ENCODE measurements at places on chromosomes 2 and 18.

DNA sequence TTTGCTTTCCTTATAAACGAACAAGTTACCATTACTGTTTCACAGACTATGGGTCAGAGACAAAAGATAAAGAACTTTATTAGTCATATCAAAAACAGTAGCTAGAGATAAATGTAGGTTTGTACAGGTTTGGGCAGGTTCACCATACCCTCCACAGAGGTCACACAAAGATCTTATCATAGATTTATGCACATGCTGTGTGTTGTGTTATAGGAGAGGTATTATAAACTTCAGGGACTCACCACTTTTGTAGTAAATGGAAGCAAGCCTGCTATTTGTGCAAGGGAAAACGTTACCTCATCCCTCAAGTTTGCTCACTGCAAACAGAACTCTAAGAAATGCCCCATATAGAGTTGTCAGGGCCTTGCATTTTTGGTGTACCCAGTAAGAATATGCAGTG lies 584.5 kb upstream of the LRRTM1 start:
- DNase-seq = no peak

DNA sequence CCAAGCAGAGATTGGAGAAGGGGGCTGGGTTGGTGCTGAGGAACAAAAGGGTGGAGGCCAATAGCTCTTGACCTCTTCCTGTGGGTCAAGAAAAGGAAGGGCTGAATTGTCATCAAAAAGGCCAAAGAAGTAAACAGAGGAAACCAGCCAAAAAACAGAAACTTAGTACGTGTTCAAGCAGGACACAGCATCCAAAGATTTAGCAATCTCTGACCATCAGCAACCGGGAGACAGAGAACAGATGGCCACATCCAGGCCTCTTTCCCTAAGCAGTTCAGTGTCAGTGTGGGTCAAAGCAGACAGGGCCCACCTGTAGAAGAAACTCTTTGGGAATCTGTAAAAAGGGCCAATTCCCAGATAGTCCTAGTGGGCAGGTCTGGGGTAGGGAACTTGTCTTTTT lies 2.9 kb downstream of the DNPEP start:
- DNase-seq = no peak

DNA sequence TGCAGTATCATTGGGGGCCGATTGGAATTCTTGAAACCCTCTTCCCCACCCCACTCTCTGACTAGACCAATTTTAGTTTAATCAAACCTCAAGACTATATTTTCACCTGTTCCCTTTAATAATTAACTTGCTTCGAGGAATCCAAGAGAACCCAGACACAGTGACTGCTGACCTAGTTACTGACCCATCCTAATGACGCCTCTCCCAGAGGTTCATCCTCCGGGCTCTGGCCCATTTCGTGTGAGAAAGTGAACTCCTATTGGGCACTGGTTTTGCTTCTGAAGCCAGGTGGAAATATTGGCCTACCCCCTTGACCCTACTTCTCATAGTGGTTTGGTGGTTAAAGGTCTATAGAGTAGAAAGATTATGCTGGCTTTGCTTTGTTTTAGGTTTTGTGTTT lies 39.9 kb downstream of the RPL37A start:
- DNase-seq = no peak

GRCh38 chr2:100268986-100269385 lies 53.3 kb downstream of the LONRF2 start:
- DNase-seq = no peak

DNA sequence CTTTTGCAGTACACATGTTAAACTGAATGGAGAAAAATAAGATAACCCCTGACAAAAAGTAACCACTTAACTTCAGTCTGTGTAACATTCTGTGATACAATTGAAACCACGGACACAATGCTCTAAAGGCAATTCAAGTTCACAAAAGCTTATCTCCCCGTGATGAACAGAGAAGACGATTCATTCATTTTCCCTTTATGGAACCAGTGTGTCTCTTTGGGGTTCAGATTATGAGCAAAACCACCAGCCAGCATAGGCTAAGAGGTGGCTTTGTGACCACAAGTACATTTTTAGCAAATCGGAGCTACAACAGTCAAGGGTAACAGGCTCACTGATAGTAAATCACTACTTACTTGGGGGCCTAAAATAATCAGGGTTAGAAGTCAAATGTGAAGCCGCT lies 120.6 kb upstream of the SMAD7 start:
- no peak for DNase-seq

GRCh38 chr2:142843731-142844130 lies 33.7 kb upstream of the KYNU start:
- DNase-seq = no peak

- no peak for DNase-seq
These were observed 151.7 kb upstream of the L3MBTL4 start for GRCh38 chr18:6566338-6566911.

DNA sequence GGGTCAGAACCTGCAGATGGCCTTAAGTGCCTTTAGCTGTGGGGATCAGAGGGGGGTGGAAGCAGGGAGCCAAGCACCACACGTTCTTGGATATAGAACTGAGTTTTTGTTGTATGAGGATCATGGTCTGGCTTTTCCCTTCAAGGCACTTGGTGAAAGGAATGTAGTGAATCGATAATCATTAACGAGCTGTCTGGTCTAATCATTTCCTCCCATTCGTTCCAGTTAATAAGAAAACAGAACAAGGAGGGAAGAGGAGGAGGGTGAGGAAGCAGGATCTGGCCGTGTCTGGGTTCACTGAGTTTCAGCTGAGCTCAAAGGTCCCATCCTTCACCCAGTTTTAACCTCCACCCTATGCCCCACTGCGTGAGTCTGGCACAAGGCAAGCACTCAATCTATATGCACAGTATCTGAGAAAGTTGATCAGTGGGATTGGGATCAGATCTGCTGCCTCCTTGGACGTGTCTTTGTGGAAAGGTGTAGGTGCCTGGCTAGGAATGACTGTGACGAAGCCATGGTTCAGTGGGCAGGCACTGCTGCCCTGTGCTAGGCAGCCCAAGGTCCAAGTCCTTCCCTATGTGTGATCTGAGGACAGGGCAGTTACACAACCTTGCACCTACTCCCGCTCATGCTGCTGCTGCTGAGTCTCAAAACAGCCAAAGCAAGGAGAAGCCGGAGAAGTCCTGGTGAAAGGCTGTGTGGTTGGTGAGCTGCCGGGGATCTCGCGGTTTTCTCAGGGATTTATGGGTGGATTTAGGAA lies 54.8 kb downstream of the GALNT14 start:
- DNase-seq = no peak

DNA sequence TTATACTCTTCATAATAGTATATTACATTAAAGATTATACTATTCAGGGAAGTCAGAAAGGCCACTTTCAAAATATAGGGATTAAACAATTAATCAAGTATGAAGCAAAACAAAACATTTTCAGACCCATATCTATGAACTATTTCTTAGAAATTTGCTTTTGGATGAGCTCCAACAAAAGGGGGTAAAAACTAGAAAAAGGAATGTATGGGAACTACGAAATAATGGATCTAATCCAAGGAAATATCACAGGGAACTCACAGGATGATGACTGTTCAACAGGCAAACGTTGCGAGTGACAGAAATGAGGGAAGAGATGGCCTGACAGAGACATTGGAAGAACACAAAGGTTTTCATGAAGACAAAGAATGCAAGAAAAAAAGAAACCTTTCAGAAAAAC lies 27.9 kb downstream of the G6PC2 start:
- no peak for DNase-seq

DNA sequence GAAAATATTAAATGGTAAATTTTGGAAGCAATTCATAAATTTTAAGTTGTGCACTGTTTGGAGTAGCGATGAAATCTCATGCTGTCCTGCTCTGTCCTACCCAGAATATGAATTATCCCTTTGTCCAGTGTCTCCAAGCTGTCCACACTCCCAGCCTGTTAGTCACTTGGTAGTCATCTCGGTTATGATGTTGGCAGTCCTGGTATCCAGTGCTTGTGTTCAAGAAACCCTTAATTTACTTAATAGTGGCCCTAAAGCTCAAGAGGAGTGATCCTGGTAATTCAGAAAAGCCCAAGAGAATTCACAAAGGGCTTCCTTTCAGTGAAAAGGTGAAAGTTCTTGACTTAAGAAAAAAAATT lies 71.8 kb upstream of the STAM2 start:
- DNase-seq = no peak

DNA sequence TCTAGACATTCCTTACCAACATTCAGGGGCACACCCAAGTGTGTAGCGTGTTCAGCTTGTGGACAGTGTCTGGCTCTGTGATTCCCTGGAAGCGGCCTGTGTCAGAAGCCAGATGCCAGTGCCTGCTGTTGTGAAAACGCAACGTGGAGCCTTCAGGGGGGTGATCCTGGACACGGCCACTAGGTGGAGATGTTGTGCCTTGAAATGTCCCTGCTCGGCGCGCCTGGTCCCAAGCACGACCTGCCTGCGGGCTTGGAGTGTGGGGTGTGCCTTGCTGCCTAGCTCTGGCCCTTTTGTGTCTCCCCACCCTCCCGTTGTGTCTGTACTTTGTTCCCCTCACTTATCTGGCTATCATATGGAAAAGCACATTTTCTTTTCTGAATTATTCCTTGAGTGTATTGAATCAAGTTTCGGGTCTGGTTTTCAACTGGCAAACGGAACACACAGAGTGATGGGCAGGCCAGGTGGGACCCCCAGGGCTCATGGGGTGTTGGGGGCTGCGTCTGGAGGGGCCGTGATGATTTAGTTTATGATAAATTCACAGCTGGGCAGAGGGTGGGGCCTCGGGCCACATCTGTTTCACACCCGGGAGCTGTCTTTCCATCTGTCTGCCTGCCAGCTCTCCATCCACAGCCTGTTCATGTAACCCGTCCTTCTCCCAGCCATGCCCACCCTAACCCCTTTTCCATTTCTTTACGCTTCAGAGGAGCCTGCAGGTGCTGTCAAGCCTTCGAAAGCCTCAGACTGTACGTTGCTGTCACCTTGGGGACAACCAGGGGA lies 95.5 kb downstream of the DYSF start:
- DNase-seq = peak; percentile 20

GRCh38 chr2:56753182-56753581 lies 569.4 kb downstream of the CCDC85A start:
- DNase-seq = no peak

GRCh38 chr2:118047380-118047826 lies 33.5 kb upstream of the CCDC93 start:
- DNase-seq = no peak

GRCh38 chr2:106572541-106573450 lies 85.6 kb downstream of the CD8B2 start:
- DNase-seq = no peak

GRCh38 chr18:62883937-62884735 lies 168.8 kb downstream of the PHLPP1 start:
- no peak for DNase-seq

DNA sequence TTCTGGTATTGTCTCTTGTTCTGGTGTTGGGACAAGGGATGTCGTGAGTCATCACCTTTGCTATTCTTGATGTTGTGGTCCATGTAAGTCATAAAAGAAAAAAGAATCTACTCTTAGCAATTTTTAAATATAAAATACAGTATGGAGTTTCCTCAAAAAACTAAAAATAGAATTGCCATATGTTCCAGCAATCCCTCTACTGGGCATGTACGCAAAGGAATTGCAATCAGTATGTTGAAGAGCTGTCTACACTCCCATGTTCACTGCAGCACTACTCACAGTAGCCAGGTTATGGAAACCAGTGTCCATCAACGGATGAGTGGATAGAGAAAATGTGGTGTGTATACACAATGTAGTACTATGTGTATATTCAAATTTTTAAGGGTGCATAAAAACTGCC lies 10.9 kb upstream of the GNAL start:
- no peak for DNase-seq

- DNase-seq = no peak
These were observed 47.3 kb upstream of the FZD7 start for GRCh38 chr2:201986463-201986735.

GRCh38 chr2:67456428-67456827 lies 59.3 kb downstream of the ETAA1 start:
- DNase-seq = no peak

DNA sequence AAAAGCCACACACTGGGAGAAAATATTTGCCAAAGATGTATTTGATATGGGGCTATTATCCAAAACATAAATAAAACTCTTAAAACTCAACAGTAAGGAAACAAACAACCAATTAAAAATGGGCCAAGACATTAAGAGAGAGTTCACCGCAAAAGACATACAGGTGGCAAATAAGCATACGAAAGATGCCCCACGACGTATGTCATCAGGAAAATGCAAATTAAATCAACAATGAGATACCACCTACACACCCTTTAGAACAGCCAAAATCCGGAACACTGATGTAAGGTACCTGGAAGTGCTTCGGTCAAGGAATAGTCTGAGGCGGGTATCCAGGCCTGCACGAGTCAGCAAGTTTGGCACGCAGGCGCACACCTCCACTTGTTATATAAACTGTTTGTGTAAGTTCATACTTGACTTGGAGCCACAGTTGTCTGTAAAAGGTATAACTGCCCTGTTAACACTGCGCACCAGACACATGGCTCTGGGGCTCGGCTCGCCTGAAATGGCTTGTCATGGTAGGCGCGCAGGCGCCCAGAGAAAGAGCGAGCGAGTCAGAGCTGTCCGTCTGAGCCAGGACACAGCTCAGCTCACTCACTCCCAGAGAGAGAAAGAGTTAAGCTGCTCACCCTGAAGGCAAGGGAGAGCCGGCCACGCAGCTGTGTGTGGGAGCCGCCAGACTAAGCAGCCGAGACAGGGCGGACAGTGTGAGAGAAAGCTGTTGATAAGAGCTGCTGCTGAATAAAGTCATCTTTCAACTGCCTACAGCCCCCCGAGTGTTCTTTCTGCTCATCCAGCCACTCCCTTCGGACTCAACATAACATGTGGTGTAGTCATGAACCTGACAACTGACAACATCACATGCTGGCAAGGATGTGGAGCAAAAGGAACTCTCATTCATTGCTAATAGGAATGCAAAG lies 87.3 kb downstream of the HNRNPLL start:
- no peak for DNase-seq

GRCh38 chr2:219444566-219445091 lies 10.0 kb downstream of the SPEG start:
- DNase-seq = no peak

DNA sequence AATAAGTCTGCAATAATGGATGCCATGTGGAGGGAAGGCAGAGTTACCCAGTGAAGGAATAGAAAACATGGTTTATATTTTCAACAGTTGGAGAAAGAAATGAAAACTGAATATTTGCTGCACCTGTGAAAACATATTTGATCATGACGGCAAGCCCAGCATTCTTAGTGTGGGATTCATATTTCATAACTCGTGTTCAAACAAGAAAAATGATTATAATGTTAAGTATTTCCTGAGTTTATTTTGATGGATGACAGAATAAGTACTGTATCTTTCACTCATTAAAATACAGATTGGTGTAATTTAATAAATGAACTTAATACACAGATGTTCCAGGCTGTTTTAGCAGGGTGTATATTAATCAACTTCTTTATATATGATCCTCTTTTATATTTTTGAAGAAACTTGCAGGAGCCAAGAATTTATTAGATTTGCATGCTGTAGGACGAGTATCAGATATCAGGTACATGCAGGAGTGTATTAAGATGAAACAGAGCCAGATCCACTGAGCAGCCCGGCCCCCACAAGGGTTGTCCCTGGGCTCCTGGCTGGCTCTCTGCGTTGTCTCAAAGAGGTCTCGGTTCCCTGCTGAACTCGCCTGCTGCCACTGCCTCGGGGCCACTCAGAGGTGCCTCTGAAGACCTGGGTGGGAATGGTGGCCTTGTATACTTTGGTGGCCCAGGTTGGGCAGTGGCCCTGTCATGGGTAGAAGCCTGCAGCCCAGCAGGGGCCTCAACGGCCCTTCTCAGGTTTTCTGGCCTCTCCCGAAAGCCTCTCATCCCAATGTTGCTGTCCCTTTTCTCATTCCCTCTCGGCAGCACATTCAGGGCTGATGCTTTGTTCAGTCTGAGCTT lies 95.0 kb upstream of the LDAH start:
- no peak for DNase-seq

GRCh38 chr18:69889009-69889408 lies 58.7 kb downstream of the CD226 start:
- no peak for DNase-seq

All from AG09319 (cell line).